Panc1 (cell line): ENCODE measurements at places on chromosomes 12 and 14.

- no peak for DNase-seq
Measured at GRCh38 chr14:102708494-102708893, 68.8 kb upstream of the TRAF3 start.

DNA sequence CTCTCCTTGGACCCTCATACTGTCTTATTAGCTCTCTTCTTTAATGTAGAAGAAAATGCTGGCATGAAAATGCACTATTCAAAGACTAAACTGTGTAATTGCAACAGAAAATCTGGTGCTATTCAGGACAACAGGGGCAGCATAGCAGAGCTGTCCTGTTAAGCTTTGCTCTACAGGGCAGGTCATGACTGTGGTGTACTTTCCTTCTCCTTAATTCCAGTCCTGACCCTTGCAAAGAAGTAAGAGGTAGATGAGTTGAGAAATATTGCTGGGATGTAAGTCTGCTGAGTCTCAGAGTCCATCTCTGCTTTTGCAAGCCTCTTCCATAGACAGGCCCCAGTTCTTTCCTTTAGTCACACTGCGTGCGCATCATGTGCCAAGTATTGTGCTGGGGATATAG is 52.6 kb upstream of the STK38L start:
- DNase-seq: no peak

- no peak for DNase-seq
Measured at GRCh38 chr14:55754471-55754870, 174.5 kb downstream of the KTN1 start.

- DNase-seq: no peak
Measured at GRCh38 chr12:7303230-7303629, 642 bp upstream of the ACSM4 start.

DNA sequence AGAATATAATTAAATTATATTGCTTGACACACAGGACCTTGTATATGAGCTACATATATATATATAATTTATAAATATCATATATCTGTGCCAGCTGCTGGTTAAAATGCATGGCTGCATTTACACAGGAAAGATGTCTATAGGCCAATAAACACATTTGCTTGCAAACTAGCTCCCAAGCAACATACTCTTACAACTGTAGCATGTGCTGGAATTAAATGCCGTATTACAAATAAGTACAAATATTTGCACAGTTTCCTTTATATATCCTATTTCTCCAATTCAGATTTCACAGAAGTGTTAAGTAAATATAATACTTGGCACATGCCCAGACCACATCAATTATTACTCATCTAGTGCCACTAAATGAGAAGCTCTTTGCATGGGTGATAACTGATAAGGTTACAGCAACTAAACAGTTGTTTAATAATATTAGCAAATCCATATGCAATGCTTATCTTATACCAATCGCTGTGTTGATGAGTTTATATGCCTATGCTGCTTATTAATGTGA is 66.7 kb upstream of the E2F7 start:
- DNase-seq: no peak

DNA sequence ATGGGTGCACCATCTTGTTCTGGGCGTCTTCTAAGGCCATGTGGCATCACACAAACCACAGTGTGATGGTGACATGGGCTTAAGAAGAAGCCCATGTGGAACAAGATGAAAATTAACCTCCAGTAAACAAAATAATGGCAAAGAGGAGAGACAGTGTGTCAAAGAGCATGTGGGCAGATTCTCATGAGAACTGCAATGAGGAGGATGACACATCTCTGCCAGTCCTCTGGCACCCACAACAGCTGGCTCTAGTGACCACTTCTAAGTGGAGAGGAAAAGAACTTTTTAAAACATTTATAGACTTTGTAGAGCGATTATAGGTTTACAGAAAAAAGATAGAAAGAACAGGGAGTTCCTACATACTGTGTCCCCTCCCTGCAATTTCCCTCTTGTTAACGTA is 401.4 kb downstream of the ATP23 start:
- DNase-seq: no peak

DNA sequence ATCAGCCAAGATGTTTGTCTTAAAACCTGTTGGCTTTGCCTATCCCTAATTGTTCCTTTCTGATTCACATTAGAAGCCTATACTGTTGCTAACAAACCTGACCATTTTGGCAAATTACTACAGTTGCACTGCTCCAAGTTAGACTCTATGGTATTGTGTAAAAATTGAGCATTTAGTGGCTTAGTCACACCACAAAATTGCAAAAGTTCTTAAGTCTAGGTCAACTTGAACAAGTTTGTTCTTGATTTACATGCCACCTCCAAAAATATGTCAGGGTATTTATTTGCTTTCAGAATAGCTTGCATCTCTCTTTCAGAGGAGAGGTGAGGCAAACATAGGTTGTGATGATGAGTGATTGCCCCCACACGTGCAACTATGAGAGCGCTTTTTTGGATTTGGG is 27.0 kb upstream of the PTHLH start:
- no peak for DNase-seq

- DNase-seq: no peak
Measured at GRCh38 chr14:63435838-63436237, 107.3 kb downstream of the PPP2R5E start.

GRCh38 chr12:79367032-79367589 is 323.7 kb downstream of the PAWR start:
- DNase-seq: no peak
